ENCODE measurements at places on chromosomes 7 and 10.

- no peak for DNase-seq
Observed at GRCh38 chr7:787332-788240, 44.7 kb upstream of the SUN1 start.

DNA sequence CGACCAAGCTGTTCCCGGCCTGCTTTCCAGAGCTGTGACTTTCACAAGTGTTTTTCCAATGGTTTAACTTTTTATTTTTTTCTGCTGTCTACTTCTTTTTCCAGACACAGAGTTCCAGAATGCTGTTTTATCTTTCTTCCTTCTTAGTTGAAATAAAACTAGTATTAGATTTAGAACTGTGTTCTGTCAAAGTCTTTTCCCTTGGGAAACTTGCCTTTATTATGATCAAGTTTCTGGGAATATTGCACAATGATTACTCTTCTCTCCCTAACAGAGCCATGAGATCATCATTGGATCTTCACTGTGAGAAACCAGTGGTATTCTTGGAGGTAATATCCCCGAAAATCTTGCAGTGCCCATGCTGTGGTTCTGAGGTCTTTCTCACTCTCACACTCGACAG lies 104.9 kb upstream of the KCND2 start:
- no peak for DNase-seq

DNA sequence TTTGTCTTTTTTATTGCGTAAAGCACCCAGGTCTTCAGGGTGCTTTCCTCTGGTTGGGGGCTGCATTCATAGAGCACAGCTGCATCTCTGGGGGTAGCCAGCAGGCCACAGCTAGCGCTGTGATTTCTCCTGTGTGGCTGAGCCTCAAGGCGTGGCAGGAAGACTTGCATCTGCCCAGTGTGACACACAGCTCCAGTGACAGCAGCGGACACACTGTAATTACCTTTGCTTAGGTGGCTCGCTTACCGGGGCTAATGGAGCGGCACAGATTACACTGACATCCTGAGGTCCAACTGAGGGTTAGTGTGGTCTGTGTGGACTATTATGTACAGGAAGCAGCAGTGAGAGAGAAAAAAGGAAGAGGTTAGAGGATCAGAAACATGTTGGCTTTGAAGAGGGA lies 27.1 kb downstream of the ABCB4 start:
- DNase-seq = no peak

DNA sequence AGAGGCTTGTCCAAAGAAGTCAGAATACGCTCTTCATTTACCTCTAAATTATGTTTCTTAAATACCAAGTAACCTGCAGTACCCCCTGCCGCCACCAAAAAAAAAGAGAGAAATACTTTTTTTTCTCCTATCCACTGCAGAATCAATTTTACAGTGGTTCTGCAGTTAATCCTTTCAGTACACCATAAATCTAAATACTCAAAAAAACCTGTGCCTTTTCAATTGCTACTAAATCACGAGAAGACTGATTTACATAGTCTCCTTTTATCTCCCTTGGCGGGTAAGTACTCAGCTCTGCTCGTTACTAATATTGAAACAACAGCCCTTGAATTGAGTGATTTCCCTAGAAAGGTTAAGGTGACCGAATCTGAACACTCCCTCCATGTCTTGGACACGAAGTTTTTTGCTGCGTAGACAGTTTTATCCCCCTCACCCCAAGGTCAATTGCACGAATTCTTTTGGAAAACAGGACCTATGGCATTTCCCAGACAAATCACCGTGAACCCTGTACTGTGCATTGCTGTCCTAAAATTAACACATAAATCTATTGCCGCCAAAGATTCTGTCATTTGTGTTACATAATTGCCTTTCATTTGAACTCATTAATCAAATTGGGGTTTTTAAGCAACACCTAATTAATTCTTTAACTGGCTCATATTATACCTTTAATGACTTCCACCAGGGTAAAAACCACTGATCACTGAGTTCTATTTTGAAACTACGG lies 512 bp upstream of the VIM start:
- no peak for DNase-seq

GRCh38 chr10:71801361-71801760 lies 28.0 kb upstream of the VSIR start:
- DNase-seq = no peak

- DNase-seq = no peak
Observed at GRCh38 chr10:96133135-96133534, 3.0 kb downstream of the ZNF518A start.

DNA sequence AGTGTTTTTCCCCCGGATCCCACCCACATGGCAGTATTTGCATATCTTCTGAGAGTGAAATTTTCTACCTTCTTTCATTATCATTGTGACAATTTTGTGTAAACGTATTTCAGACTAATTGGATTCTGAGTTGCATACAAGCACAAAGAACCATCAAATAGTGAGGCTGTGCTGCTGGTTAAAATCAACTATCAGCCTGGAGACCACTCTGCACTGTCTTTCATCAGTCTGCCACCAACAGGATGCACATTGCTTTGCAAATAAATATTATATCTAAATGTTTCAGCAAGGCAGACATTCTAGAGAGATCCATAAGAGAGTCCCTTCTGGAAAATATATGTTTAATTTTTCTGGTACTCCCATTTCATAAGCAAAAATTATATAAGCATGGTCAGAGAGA lies 851.8 kb downstream of the XPNPEP1 start:
- no peak for DNase-seq

- DNase-seq = no peak
Observed at GRCh38 chr7:122123746-122124145, 20.3 kb downstream of the AASS start.

- DNase-seq = no peak
Observed at GRCh38 chr7:18624459-18624858, 128.9 kb downstream of the HDAC9 start.

- DNase-seq = no peak
Observed at GRCh38 chr10:78365694-78366093, 332.0 kb downstream of the RPS24 start.

- DNase-seq = no peak
Observed at GRCh38 chr7:70457883-70458680, 673.9 kb upstream of the GALNT17 start.

DNA sequence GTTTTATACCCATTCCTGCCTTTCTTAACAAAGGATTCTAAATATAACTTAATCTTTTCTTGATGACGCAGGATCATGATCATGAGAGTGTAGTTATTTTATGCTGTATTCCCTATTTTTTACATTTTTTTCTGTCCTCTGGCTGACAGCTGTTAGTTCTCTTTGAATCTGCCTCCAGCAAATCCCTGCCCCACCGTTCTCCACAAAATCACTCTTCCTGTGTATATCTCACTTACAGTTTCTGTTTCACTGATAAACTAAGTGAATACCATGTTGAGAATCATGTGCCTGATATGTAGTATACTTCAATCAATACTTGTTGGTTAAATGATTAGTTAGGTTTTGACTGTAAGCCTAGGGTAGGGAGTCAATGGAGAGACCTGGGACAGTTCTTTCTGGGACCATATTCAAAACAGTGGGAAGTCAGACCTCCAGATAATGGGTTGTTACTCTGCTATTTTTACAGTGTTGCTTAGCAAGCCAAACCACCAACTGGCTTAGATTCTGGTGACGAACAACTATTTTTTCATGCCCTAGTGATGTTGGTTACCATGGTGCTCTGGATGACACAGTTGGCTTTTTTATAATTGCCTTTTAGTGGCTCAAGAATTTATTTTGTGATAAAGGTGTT lies 12.8 kb downstream of the CNNM1 start:
- no peak for DNase-seq

- no peak for DNase-seq
Observed at GRCh38 chr7:151796871-151797537, 79.9 kb downstream of the PRKAG2 start.

- no peak for DNase-seq
Observed at GRCh38 chr10:34319197-34319846, 495.8 kb downstream of the PARD3 start.

- no peak for DNase-seq
Observed at GRCh38 chr7:636396-636795, 90.1 kb upstream of the DNAAF5 start.

DNA sequence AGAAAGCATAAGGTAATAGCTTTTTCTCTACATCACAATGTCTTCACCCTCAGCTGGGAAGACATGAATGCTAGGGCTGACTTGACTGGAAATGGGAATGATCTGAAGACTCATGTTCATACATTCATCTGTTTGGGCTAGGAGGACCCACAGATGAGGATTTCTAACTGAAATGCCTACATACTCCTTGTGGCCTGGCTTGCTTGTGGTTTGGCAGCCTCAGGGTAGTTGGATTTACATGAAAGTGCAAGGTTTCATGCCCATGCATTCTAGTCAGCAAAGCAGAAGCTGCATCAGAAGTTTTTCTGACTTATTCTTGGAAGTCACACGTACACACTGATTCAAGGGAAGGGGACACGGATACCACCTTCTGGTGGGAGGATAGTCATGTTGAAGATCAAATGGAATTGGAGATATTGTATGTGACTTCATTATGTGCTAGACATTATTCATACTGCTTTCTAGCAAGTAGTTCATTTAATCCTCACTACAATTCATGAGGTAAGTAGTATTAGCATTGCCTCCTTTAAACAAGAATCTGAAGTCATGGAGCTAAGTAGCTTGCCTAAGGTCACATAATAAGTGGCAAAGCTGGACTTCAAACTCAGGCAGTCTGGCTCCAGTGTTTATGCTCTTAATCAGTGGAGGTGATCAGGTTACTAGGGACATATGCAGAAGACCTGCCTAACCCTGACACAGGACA lies 957.0 kb downstream of the LRMDA start:
- no peak for DNase-seq

DNA sequence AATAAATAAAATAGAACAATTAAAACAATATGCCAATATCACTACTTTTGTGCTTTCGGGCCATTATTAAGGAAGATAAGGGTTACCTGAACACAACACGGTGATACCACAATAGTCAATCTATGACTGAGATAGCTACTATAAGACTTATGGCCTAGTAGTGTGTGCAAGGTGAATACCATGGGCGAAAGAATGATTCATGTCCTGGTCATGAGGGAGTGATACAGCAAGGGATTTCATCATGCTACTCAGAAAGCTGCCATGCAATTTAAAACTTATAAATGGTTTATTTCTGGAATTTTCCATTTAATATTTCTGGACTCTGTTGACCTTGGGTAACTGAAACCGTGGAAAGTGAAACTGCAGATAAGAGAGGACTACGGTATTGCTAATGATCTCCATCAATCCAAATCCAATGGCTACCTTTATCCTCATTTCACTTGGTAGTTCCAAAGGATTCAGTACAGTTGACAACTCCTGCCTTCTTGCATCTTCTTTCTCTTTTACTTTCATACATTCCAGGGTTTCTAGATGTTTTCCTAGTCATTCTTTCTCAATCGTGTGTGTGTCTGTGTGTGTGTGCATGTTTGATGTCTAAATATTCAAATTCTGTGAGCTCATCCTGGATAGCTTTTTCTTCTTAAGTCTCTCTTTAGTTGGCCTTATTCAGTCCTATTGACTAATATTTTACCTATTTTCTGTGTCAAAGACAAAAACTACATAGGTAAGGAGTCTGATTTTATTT lies 100.5 kb upstream of the MAGI2 start:
- no peak for DNase-seq

- no peak for DNase-seq
Observed at GRCh38 chr10:6423004-6423403, 157.1 kb downstream of the PRKCQ start.

DNA sequence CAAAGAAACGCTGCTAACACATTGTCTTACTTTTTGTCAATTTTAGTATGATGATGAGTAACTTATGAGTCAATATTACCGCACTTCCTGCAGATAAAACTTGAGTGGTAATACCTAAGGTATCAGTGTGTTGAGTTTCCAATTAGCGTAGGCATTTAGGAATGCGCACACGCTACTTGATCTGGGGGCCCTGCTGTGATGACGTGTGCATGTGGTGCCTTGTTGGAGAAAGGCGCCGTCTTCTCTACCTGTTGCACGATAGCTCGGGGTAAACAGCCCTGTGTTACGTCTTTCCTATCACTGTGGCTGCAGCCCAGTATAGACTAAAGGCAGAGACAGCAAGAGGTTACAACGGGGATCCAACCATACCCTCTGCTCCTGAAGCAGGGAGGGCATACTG lies 476.8 kb upstream of the ADARB2 start:
- no peak for DNase-seq

DNA sequence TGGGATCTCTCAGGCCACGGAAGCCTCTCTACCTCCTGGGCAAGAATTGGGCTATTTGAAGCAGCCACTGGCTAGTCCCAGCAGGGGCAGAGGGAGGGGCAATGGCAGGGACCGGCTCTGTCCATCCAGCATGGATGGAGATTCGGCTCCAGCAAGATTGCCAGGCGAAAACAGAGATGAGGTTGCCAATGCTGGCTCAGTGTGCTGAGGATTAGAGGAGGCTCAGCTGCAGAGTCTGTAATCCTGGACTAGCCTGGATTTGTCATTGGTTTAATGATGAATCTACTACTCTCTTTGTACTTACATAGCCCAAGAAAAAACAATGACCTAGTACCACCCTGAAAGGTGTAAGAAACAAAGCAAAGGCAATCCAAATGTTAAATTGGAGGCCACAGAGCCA lies 112.2 kb upstream of the PDCD4 start:
- no peak for DNase-seq

DNA sequence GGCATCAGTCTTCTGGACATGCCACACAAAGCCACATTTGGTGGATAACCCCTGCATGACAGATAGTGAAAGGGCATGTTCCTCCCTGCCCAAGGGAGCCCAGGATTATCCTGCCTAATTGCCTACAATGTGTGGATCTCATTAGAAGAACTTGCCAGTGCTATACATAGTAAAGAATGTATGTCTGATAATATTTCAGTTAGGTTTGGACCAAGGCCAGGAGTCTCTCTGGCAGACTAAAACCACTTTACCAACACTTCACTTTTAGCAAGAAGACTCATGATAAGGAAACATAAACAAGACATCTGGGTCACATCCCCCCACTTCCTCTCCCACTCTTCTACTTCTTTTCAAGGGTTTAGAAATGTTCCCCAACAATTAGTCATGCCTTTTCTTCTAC lies 196.7 kb downstream of the MTERF1 start:
- DNase-seq = no peak

DNA sequence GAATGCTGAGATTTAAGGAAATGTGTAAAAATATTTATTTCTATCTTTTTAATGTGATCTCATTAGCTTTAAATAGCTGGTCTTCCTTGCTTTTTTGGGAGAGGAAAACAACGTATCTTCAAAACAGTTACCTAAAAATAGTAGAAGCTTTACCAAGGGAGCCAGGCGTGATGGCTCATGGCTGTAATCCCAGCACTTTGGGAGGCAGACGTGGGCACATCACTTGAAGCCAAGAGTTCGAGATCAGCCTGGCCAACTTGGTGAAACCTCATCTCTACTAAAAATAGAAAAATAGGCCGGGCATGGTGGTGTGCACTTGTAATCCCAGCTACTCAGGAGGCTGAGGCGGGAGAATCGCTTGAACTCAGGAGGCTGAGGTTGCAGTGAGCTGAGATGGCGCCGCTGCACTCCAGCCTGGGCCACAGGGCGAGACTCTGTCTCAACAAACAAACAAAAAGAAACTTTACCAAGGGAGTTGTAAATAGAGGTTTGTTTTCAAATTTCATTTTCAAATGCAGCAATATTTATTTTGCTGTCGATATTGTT lies 48.4 kb upstream of the ITGB1 start:
- no peak for DNase-seq

All from stimulated activated CD4-positive, alpha-beta T cell treated with anti-CD3 and anti-CD28 coated beads, Interleukin-1b, Interleukin-23, amount 100 ng/mL, for 1 hour (primary cell).